ENCODE measurements at places on chromosomes 3 and 15.

GRCh38 chr3:58241306-58242044, 3.9 kb downstream of the ABHD6 start:
- no peak for DNase-seq

GRCh38 chr15:100689131-100689899, 86.9 kb downstream of the ASB7 start:
- DNase-seq: no peak

- DNase-seq: no peak
Observed at GRCh38 chr15:40192942-40193341, 32.1 kb downstream of the BUB1B start.

- DNase-seq: no peak
Observed at GRCh38 chr3:122023335-122023910, 1.4 kb upstream of the ILDR1 start.

GRCh38 chr3:170524073-170524472, 61.8 kb downstream of the SLC7A14 start:
- DNase-seq: no peak

- DNase-seq: no peak
Observed at GRCh38 chr15:85137489-85138168, 156.0 kb downstream of the PDE8A start.

DNA sequence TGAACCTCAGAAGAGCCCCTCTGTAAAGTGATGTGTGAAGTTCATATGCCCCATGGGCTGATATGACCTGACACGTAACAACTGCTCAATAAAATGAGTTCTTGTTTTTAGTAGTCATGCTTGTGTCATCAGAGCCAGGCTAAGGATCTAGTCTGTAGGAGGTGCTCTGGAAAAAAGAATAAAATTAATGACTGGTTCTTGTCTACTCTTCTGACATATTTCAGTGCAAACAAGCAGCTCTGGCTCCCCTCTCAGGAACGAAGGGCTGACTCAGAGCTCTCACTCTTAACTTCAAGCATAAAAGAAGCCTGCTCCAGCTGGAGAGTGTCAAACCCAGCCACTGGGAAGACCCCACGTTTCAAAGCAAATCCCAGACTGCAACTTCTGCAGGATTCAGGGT, 77.0 kb downstream of the LRIG1 start:
- no peak for DNase-seq

GRCh38 chr3:46742992-46743585, 25.4 kb upstream of the PRSS50 start:
- DNase-seq: no peak

DNA sequence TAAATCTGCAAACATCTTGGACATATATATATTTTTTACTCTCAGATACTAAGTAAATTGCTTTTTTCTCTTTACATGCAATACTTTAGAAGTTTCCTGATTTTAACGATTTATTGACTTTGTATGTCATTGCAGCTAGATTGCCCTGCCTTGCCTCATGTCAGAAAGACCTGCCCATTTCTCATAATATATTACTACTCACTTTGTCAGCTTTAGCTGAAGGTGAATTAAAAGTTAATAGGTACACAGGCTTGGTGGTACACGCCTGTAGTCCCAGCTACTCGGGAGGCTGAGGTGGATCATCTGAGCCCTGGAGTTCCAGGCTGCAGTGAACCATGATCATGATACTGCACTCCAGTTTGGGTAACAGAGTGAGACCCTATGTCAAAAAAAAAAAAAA, 52.8 kb downstream of the PLS1 start:
- no peak for DNase-seq

DNA sequence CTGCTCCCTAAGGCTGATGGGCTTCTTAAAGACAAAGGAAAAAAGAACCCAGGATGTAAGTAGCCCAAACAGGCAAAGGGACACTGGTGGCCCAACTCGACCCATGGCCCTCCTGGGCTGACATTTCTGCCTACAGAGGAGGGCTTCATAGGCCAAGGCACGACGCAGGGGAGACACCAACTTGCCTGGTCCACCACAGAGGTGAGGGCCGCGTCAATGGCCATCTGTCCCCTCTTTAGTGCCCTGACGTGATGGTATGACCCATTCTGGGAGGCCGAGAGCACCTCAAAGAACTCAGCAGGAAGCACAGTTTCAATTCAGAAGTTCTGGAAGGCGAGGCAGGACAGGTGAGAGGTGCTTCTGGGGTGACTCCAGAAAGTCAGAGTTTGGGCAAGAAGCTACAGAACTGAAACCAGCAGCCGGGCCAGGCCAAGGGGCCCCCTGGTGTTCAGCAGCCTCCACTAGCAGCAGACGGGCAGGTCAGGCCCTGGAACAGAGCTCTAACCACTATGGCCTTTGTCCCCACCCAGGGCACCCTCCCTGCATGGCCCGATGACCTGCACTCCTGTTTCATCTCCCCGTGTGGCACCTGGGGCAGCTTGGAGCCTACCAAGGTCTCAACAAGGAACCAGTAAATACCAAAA, 45.1 kb downstream of the HMCES start:
- no peak for DNase-seq

DNA sequence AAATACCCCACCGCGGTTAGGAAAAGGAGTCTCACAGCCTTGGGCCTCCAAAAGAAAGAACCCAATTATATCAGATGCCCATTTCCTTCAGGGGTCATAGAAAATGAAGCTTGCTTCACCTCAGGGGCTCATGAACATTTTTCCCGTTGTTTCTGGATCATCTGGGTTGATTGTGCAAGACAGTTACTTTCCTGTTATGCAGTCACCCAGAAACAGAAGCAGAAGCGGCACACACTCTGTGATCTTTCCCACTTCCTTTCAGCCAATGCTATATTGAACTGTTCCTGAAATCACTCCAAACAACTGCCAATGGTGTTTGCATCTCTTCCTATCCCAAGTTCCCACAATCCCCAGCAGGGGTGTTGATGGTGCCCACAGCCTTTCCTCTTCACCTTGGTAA, 295.6 kb upstream of the RASGRP1 start:
- DNase-seq: no peak

GRCh38 chr3:27312044-27312668, 57.0 kb downstream of the NEK10 start:
- DNase-seq: no peak

GRCh38 chr3:196941729-196942225, 551 bp downstream of the NCBP2 start:
- peak; percentile 48 for DNase-seq

DNA sequence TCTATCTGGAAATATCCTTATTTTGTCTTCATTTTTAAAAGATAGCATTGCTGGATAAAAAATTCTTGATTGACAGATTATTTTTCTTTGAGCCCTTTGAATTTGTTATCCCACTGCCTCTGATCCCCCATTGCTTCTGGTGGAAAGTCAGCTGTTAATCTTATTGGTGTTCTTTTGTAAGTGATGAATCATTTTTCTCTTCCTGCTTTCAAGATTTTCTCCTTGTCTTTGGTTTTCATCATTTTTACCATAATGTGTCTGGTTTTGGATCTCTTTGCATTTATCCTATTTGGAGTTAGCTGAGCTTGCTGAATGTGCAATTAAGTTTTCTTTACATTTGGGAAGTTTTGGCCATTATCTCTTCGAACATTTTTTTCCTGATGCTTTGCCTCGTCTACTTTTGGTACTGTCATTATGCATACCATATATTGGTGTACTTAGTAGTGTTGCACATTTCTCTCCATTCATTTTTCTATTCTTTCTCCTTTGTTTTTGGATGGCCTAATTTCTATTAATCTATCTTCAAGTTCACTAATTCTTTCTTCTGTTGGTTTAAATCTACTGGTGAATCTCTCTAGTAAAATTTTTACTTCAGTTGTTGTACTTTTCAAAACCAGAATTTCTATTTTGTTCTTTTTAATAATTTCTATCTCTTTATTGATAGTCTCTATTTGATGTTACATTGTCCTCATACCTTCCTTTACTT, 440.0 kb upstream of the PROK2 start:
- no peak for DNase-seq

GRCh38 chr3:45715945-45716344, 26.7 kb downstream of the SACM1L start:
- DNase-seq: no peak

- DNase-seq: no peak
Observed at GRCh38 chr3:35677797-35678196, 38.5 kb downstream of the ARPP21 start.

DNA sequence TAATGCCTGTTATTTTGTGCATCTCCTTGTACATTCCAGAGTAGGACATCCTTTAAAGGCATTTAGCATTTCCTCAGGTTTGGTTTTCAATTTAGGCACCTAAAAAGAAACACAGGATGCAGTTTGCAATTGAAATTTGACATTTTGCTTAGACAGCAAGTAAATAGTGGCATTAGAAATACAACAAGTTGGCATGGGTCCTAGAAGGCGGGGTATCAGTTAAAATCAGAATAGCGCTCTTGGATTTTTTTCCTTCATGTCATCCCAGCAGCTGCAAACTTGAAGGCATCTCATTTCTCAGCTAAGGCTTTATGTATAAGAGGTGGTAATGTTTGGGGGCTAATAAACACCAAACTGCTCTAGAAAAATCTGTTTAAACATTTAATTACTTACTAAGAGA, 47.5 kb upstream of the SKOR1 start:
- DNase-seq: no peak

DNA sequence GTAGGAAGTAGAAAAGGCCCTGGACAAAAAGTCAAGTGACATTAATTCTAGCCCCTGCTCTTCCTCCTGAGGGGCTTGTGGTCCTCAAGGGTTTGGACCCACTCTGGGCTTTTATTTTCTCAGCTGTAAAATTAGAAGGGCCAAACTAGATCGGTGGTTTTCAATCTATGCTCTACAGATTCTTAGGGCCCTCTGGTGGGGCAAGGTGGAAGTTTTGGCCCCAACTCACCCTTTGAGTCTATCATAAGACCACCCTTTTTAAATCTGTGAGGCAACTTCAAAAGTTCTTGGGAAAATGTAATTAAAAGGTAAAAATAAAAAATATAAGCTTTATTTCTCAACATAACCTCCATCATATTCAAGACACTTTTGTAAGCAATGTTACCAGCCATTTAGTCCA, 25.6 kb upstream of the CFAP161 start:
- DNase-seq: no peak

- no peak for DNase-seq
Observed at GRCh38 chr3:148840451-148840850, 12.8 kb downstream of the CPB1 start.

GRCh38 chr3:128703561-128703960, 22.4 kb upstream of the RAB7A start:
- DNase-seq: no peak

GRCh38 chr15:83682476-83683088, 28.7 kb downstream of the ADAMTSL3 start:
- no peak for DNase-seq

- no peak for DNase-seq
Observed at GRCh38 chr3:175447521-175447920, 588.4 kb downstream of the NAALADL2 start.

DNA sequence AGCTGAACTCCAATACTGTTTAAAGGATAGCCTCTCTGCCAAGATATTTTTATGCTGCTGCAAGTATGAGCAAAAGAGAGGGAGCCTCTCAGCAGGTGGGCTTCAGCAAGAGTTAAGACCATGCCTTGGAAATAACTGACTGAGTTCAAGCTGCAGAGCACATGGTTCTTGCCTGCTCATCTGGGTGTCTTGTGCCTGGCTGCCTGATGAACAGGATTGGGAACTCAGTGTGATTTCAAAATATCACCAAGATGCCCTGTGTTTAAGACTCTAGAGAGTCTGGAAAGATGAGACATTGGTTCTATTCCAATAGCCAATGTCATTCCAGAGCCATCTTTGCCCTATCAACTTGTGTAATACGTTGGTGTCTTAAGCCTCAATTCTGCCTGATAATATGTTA, 147.5 kb upstream of the VEPH1 start:
- no peak for DNase-seq

DNA sequence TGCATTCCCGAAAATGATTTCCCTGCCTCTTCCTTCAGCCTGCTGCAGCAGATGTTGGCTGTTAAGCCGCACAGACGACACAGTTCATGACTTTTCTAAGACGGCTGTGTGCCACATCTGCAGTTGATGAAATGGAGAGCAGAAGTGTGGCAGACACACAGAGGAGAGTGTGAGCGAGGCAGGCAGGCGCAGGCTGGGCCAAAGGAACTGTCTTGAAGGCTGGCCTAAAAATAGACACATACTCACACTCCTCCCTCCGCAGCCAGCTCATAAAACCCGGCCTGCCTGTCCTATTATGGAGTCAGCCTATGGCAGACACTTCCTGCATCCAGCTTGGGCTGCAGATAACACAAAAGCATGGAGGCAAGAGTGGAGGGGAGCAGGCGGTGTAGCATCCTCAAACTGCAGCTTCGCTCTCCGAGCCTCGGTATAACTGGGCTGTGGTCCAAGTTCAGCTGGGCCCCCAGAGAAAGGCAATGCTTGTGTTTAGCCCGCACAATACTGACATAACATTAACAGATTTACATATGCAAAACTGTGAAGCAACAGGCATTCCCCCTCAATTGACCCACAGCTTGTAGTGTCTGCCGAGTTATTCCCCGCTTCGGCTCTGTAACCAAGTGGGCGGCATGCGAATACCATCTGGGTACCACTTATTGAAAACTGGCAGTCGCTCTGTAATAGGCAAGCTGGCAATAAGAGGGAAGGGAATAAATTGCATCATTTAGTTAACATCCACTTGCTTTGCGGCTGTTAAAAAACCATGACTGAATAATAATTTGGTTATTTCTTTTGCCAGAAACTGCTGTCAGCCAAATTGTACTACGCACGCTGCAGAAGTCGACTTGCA, 40.8 kb downstream of the FOXP1 start:
- DNase-seq: no peak

GRCh38 chr3:11720917-11721411, 77.2 kb upstream of the VGLL4 start:
- DNase-seq: no peak

- DNase-seq: no peak
Observed at GRCh38 chr15:71752604-71753289, 57.6 kb upstream of the NR2E3 start.

- no peak for DNase-seq
Observed at GRCh38 chr3:61595826-61596225, 34.5 kb downstream of the PTPRG start.

DNA sequence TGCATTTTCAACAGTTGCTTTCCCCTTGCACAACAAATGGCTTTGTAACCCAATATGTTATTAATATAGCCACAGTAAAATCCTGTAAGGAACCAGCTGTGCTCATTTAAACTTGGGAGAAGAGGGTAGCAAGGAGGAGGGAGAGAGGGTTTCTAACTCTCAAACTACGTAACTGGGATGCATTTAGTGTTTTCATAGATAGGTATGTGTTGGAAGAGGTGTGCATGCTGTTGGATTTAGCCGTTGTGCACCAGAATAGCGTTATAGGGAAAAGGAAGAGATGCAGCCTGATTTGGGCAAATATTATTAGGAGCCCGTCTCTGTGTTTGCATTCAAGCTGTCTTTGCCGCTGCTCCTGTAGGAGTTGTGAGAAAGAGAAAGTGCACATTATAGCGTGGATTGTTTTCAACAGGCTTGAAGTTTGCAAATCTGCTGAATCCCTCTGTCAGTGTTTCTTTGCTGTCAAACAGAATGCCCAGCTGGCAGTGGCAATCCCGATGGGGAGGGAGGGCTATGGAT, 39.4 kb downstream of the ARPP21 start:
- no peak for DNase-seq
